PC-9 (cell line): ENCODE measurements at places on chromosomes 6 and 20. TPM values are rescaled to one million over a fixed set of nuclear protein-coding genes. Genes with fewer than 3 reads are reported as not detected.

The CYP39A1 gene
- total RNA-seq = 2.9 and 5.6 TPM in 2 replicates

The CLPSL2 gene
- 0.76 TPM in 1 of 2 replicates, not detected in the other for total RNA-seq

The KLHDC3 gene
- total RNA-seq = 104 and 122 TPM in 2 replicates

The C2 gene
- total RNA-seq = 0.96 and 2.4 TPM in 2 replicates

The NFATC2 gene
- 6.3 and 6.8 TPM in 2 replicates for total RNA-seq

The TFAP2A gene
- total RNA-seq = 37.0 and 43.8 TPM in 2 replicates

The AFG1L gene
- 8.9 and 13.4 TPM in 2 replicates for total RNA-seq

The DCDC2 gene
- 4.2 and 5.6 TPM in 2 replicates for total RNA-seq

The SEL1L2 gene
- not detected in 2 replicates for total RNA-seq

The PEX6 gene
- total RNA-seq = 25.9 and 31.3 TPM in 2 replicates

The MOCS1 gene
- not detected in 2 replicates for total RNA-seq

The BNIP5 gene
- not detected in 2 replicates for total RNA-seq

The ZNF318 gene
- total RNA-seq = 14.9 and 17.1 TPM in 2 replicates

GRCh38 chr20:22027423-22027822, 322.0 kb downstream of the PAX1 start:
- no peak for DNase-seq
- H3K4me3 ChIP-seq = no peak overlapping the region
- no peaks in the 10 kb centered on the region for H3K4me1 ChIP-seq
- H3K27me3 ChIP-seq = no peaks in the 10 kb centered on the region

DNA sequence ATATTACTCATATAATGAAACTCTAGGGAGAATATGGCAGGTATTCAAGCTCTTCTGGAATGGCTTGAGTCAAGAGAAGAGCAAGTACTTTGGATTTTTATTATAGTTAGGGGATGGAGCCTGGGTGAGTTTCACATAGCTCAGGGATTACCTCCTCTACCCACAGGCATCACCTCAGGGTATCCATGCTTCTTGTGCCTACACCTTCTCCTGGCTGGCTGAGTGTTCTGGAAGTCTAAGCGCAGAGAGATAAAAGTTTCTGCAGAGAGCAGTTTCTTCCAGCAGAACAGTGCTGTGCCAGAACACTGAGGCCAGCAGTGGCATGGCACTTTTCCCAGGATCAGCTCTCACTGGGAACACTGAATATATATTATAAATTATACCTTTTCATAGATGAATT, 199.7 kb upstream of the KCNQ5 start:
- H3K4me1 ChIP-seq = no peaks in the 10 kb centered on the region
- no peaks in the 10 kb centered on the region for H3K27me3 ChIP-seq
- H3K4me3 ChIP-seq = no peak overlapping the region
- H3K27ac ChIP-seq = no peak overlapping the region
- DNase-seq = no peak
- no peaks in the 10 kb centered on the region for H3K36me3 ChIP-seq

- no peaks in the 10 kb centered on the region for H3K4me1 ChIP-seq
- no peaks in the 10 kb centered on the region for H3K27me3 ChIP-seq
- no peak overlapping the region for H3K27ac ChIP-seq
- DNase-seq = no peak
Measured at GRCh38 chr20:14800707-14801425, 463.5 kb upstream of the FLRT3 start.

GRCh38 chr6:9606435-9607134, 808.3 kb downstream of the TFAP2A start:
- no peak for DNase-seq
- H3K27me3 ChIP-seq = no peaks in the 10 kb centered on the region
- H3K4me1 ChIP-seq = no peaks in the 10 kb centered on the region

DNA sequence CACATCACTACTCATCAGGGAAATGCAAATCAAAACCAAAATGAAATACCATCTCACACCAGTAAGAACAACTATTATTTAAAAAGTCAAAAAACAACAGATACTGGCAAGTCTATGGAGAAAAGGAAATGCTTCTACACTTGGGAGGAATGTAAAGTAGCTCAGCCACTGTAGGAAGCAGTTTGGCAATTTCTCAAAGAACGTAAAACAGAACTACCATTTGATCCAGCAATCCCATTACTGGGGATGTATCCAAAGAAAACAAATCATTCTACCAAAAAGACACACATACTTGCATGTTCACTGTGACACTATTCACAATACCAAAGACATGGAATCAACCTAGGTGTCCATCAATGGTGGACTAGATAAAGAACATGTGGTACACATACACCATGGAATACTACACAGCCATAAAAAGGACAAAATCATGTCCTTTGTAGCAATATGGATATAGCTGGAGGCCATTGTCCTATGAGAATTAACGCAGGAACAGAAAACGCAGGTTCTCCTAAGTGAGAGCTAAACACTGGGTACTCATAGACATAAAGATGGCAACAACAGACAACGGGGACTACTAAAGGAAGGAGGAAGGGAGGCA, 260.4 kb downstream of the RNGTT start:
- H3K4me1 ChIP-seq = no peaks in the 10 kb centered on the region
- no peak overlapping the region for H3K27ac ChIP-seq
- no peak for DNase-seq
- no peaks in the 10 kb centered on the region for H3K36me3 ChIP-seq

- peaks cover 6% of the 10 kb centered on the region for H3K4me1 ChIP-seq
- H3K27me3 ChIP-seq = no peaks in the 10 kb centered on the region
- H3K27ac ChIP-seq = no peak overlapping the region
- H3K36me3 ChIP-seq = no peaks in the 10 kb centered on the region
Measured at GRCh38 chr6:134217105-134217797, 100.7 kb downstream of the SGK1 start.

- no peak overlapping the region for H3K4me3 ChIP-seq
- no peaks in the 10 kb centered on the region for H3K36me3 ChIP-seq
- H3K27ac ChIP-seq = peak overlapping the region; percentile 77
- DNase-seq = peak; percentile 87
- no peaks in the 10 kb centered on the region for H3K27me3 ChIP-seq
Measured at GRCh38 chr6:6825193-6825784, 236.8 kb downstream of the LY86 start.

- H3K4me3 ChIP-seq = no peak overlapping the region
- no peak for DNase-seq
- H3K36me3 ChIP-seq = no peaks in the 10 kb centered on the region
- H3K4me1 ChIP-seq = peaks cover 2% of the 10 kb centered on the region
- 0 out of 2 replicates have a peak, but pooled peaks cover 6% of the 10 kb centered on the region for H3K27me3 ChIP-seq
- H3K27ac ChIP-seq = no peak overlapping the region
Measured at GRCh38 chr6:44680202-44680720, 292.8 kb downstream of the CDC5L start.

DNA sequence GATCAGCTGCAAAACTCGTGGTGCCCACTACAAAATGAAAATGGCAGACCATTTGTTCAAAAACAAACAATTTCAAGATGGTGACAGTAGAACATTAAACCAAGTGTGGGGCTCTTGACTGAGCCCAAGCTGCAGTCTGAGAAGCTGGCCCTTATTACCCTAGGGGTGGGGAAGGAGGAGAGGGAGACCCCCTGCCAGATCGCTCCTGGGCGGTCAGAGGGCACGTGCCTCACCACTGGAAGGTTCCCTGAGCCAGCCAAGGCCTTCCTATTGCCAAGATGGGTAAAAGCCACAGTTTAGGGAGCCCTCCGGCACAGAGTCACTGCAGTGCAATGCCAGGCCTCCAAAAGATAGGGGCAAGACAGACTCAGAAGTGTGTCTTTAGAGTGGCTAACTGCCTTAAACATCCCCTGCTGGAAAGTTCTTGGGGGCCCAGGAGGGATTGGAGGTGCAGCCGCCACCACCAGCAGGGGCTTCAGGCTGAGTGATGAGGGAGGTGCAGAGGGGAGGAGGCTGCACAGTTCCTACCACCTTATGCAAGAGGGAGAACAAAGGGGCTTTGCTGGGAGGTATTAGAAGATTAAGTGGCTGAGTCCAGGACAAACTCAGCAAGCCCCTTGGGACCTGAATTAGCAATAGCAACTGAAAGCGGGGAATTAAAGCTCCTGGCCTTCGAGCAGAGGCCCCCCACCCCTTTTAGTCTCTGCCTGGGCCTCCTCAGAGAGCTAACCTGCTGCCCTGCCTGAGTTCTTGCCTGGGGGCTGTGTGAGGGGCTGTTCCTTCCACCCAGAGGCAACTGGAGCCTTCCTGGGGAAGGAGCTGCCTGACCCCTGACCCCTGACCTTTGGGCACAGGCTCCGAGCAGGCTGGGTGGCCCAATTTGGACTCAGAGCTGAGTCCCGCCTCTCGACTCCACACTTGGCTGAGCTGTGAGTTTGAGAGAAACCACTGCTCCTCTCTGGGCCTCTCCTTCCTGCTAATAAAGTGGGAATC, 88.4 kb downstream of the VEGFA start:
- DNase-seq = no peak
- H3K27me3 ChIP-seq = no peaks in the 10 kb centered on the region
- no peak overlapping the region for H3K4me3 ChIP-seq

GRCh38 chr20:1883986-1884385, 11.2 kb upstream of the SIRPA start:
- H3K36me3 ChIP-seq = no peaks in the 10 kb centered on the region
- H3K27ac ChIP-seq = no peak overlapping the region
- H3K27me3 ChIP-seq = no peaks in the 10 kb centered on the region
- DNase-seq = no peak
- H3K4me3 ChIP-seq = no peak overlapping the region
- H3K4me1 ChIP-seq = peaks cover under 1% of the 10 kb centered on the region

DNA sequence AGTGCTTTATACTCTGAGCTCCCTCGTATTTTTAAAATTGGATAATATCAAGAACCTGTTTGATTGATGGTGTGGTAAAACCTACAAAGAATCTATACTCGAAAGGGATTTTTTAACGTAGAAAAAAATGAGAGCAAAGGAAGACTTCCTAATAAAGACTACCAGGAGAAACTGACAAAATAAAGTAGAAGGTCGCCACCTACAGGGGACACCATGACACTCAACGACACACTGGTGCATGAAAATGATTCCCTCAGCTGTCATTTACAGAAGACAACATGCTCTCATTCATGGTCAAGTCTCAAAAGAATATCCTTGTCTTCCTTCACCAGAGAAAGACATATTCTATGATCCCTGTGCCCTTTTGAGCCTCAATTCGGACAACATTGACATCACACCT, 10.1 kb upstream of the NHSL1 start:
- H3K27me3 ChIP-seq = no peaks in the 10 kb centered on the region
- H3K4me1 ChIP-seq = no peaks in the 10 kb centered on the region
- H3K27ac ChIP-seq = no peak overlapping the region
- H3K36me3 ChIP-seq = no peaks in the 10 kb centered on the region

DNA sequence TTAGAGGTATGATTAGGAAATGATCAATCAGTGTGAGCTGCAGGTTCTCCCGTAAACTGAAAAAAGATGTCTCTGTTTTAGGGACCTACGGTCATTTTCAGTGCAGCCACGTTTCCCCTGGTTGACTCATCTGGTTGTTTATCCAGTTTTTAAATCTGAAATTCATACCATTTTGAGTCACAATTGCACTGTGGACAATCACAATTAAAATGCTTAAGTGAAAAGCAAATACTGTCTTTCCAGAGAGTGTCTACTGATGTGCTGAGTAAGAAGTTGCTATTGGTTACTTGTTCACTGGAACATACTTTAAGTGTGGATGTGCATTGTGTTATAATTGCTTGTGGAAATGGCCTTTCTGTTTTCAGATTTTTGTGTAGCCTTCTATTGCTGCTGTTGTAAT, 305.1 kb upstream of the SASH1 start:
- H3K27me3 ChIP-seq = no peaks in the 10 kb centered on the region
